Small intestine (tissue), 16 donors: ENCODE measurements at places on chromosomes 1 and 21. TPM values are rescaled to one million over a fixed set of nuclear protein-coding genes. Genes with fewer than 3 reads are reported as not detected.
A peak's percentile ranks its signal among the peaks of the same experiment; 100 is the strongest.

LCE1A gene
- polyA plus RNA-seq = not detected

GOLPH3L gene
- polyA plus RNA-seq = 19.0 TPM

- no peaks in the 10 kb centered on the region for H3K4me1 ChIP-seq
- no peaks in the 10 kb centered on the region for H3K27me3 ChIP-seq
- peaks cover 5% of the 10 kb centered on the region for H3K36me3 ChIP-seq
- no peak for DNase-seq
Observed at GRCh38 chr1:186958520-186958919, 129.8 kb downstream of the PLA2G4A start.

- no peaks in the 10 kb centered on the region for H3K4me1 ChIP-seq
- H3K36me3 ChIP-seq = no peaks in the 10 kb centered on the region
- no peak for DNase-seq
- H3K27ac ChIP-seq = no peak overlapping the region
Observed at GRCh38 chr1:59549066-59549837, 252.4 kb downstream of the FGGY start.

GRCh38 chr1:52140633-52141512 lies 1.0 kb upstream of the ZFYVE9 start:
- peaks cover 5% of the 10 kb centered on the region for H3K4me1 ChIP-seq
- no peak overlapping the region for H3K4me3 ChIP-seq
- DNase-seq = peak; percentile 61
- H3K36me3 ChIP-seq = no peaks in the 10 kb centered on the region

DNA sequence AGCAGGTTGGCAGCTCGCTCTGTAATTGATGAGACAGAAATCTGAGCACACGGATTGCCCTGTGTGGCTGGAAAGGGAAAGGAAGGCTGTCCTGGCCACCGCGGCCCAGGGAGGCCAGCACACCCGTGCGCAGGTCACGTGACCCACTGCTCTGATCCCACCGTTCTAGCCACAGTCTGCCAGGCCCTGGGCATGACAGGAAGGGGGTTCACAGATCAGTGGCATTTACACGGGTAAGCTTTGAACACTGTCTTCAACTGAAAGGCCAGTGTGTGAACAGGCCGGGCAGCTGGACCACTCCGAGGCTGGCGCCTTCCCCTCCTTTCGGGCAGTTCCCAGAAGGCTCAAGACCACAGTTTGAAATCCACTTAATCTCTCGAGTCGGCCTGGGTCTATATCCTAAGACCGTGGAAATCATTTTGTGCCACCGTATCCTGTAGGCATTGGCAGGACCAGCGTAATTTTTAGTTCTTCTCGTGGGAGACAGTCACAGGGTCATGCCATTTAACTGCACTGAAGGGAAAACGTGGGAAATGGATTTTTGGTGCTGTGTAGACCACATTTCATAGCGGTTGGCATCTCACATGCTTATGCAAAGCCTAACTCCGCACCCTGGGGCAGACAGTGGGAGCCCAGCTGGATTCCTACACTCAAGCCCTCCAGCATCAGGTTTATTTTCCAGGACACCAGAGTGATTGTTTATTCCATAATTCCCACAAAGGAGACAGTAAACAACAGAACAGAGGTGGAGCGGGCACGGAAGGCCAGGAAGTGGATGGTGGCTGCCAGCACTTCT lies 3.1 kb upstream of the ADARB1 start:
- H3K27ac ChIP-seq = no peak overlapping the region
- no peak for DNase-seq
- no peak overlapping the region for H3K4me3 ChIP-seq

- H3K36me3 ChIP-seq = no peaks in the 10 kb centered on the region
- H3K27me3 ChIP-seq = peaks cover 2% of the 10 kb centered on the region
- H3K4me3 ChIP-seq = no peak overlapping the region
Observed at GRCh38 chr1:50329332-50329932, 93.8 kb downstream of the DMRTA2 start.
